ENCODE measurements at places on chromosomes 6 and 20.

GRCh38 chr6:89034586-89035251 is 45.8 kb upstream of the PNRC1 start:
- DNase-seq: no peak

- DNase-seq: peak; percentile 19
Measured at GRCh38 chr6:158290659-158291058, 21.6 kb upstream of the TULP4 start.

DNA sequence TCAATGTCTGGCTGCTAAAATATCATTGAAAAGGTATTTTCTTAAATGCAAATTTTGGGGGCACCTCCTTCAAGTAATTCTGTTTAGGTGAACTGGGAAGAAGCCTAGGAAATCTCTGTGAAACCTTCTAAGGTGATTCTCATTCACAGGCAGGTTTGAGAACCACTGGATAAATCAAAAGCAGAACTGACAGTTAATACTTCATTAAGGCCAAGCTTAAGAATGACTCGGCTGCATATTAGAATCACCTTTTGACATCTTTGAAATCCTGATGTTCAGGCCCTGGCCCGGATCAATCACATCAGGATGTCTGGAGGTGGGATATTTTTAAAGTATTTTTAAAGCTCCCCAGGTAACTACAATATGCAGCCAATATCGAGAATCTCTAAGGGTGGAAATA is 50.6 kb downstream of the FKBP1C start:
- DNase-seq: no peak

DNA sequence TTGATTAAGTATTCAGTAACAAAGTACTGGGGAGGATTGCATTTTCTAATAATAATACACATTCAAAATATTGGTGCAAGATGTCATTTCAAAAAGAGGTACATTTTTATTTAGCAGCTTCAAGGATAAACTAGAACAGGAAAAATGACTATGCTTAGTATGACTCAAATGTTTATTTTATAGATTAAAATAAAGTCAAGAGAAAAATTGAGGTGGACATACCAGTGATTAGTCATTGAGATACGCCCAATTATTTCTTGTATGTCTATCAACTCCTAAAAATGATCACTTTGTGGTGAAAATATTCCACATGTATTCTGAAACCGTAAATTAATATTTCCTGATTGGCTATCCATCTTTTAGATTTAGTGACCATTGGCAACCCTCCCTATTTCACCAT is 96.7 kb downstream of the PHF3 start:
- no peak for DNase-seq

GRCh38 chr6:143125455-143125854 is 64.8 kb downstream of the AIG1 start:
- DNase-seq: no peak

DNA sequence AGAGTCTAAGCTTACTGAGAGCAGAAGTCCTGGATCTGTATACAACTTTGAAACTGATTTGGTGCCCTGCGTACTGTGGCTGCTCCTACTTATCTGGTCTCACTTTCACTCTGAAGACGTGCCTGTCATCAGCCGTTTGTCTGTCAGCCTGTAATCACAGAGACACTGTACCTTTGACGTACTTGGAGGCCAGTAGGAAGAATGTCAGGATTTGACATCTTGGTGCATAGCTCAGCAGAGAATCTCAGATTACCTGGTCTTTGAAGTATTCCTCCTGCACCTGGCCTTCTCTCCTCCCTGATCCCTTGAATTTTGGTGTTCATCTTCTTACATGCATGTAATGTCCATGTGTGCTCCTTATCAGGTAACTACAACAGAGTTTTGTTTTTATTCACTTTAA is 37.7 kb downstream of the DSE start:
- no peak for DNase-seq
